CD4-positive, alpha-beta T cell treated with Interleukin-4 for 1 hour (primary cell): ENCODE measurements at places on chromosomes 5 and 9.

- no peak for DNase-seq
Observed at GRCh38 chr5:149687486-149688168, 42.5 kb upstream of the PPARGC1B start.

DNA sequence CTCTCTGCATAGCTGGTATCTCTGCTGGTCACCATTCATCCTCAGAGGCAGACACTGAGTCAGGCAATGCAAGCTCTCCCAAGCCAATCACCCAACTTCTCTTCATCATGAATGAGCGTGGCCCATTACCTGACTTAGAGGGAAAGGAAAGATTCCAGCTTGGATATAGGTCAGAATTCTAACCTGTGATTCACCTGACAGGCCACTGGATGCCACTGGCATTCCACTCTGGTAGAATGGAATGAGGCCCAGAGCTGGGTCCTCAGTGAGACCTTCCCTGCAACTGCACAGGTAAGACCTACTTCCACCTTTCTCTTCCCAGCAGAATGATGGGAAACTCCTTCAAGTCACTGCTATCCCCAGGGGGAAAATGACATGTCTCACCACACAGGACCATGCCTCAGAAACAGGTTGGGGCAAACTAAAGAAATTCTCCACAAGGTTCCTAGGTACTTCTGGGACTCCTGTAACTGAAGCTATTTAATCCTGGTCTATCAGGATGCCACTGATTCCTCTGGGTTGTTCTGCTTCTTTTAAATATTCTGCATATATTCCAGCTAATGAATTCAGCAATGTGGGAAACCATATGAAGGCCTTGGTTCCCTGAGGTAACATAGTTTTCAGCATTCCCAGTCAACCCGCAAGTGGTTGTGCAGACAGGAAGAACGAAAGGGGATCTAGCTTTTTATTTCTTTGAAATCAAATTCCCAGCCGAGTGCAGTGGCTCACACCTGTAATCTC lies 62.0 kb downstream of the SUSD1 start:
- peak; percentile 42 for DNase-seq

GRCh38 chr5:40017918-40018317 lies 593.1 kb upstream of the DAB2 start:
- no peak for DNase-seq

DNA sequence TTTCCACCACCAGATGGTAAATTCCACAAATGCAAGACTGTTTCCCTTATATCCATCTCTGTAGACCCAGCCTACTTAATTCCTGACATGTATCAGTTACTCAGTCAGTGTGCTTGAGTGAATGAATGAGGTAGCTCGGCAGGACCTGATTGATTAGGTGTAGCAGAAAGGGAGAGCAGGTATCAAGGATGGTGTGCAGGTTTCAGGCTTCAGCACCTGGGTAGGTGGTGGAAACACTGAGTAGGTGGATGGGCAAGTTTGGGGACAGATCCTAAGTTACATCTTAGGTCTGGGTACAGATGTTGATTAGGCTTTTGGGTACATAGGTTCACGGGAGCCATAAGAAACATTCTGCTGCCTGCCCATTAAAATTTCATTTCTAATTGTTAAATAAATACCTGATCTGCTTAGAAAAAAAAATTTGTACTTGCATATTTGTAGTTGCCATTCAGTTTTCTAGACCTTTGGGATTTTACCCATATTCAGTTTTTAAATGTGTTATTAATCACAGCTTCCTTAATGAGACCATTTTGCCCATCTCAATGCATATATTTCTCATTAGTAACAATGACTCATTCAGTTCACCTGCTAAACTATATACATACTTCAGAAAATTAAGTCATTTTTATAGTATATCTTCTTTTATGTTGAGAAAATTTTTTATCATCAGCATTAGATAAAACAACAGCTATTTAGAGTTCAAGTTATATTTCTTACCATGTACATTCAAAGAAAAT lies 111.8 kb downstream of the INIP start:
- DNase-seq = no peak

DNA sequence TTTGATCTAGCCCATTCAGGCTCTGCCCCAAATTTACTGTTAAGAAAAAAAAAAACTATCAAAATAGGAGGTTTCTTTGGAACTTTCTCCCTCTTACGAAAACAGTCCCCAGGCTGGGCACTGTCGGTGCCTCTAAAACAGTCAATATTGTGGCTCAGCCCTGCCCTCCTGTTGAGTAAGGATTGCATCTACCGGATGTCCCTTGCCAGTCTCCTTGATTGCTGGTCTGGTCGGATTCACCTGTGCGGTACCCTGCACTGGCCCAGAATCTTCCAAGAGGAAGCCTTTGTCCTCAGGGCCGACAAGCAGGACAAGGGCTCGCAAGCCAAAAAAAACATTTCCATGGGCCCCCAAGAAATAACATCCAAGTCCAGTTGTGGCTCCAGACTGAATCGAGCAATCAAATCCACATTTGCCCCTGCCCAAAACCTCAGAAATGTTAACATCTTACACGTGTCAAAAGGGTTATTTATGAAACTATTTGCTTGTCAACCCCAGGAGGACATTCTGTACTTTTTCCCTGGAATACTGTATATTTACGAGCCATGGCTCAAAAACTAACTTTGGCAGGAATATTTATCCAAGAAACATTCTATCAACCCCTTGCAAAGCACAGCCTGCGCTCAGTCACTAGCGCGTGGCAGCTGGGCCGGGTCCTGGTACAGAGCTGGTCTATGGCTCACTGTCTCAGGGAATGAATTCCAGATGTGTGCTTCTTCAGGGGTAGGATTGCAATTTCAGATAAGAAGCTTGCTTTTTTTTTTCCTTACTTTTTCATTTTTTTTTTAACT lies 129.2 kb upstream of the ADRA1B start:
- DNase-seq = no peak

DNA sequence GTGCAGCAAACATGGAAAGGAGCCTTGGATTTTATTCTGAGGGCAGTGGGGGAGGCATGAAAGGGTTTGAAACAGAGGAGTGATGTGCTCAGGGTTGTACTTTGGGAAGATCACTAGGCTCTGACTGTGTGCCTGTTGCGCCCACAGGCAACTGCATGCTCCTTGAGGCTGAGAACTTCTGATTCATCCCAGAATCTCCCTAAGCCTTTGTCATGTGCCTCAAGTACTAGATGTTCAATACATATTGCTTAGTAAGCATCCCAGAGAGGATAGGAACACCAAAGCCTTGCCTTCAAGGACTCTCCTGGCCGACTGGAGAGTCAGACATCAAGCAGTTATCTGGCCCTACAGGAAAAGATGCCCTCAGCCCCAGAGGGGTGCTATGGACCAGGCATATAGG lies 54.1 kb downstream of the ARHGEF37 start:
- DNase-seq = no peak

DNA sequence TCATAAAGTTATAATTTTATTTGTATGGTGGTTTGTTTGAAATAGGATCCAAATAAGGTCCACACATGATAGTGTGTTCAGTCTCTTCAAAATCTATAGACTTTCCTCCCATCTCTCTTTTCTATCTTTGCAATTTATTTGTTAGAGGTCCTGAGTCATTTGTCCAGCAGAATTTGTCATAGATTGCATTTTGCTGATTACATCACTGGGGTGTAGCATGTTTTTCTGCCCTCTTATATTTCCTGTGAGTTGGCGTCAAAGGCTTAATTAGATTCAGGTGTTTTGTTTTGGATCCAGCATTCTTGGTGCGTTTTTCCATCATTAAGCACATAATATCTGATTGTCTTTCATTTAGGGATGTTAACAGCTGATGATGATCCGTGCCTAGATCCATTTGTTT lies 15.0 kb downstream of the CYFIP2 start:
- no peak for DNase-seq

DNA sequence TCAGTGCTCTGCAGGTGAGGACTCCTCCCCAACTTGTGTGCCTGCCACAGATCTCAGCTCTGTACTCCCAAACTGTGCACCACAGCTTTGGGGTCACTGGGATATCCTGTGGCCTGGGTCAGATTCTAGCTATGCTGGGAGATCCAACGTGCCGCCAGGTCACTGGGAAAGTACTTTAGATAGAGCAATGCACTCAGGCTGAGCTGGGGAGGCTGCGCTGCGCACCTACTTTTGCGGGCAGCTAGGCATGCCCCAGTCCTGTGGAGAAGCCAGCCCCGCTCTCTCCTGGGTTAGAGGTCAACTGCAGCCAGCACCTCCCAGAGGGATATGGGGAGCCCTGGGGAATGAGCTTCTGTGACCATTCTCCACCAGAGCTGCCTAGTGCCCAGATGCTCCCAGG lies 552.1 kb upstream of the CDH9 start:
- no peak for DNase-seq

- no peak for DNase-seq
Observed at GRCh38 chr5:173505634-173506033, 110.8 kb downstream of the BOD1 start.

- peak; percentile 81 for DNase-seq
Observed at GRCh38 chr5:50751064-50751657, 84.7 kb downstream of the PARP8 start.

GRCh38 chr5:79173626-79174025 lies 62.0 kb downstream of the BHMT start:
- no peak for DNase-seq

- no peak for DNase-seq
Observed at GRCh38 chr5:41334758-41335157, 121.4 kb upstream of the C6 start.

DNA sequence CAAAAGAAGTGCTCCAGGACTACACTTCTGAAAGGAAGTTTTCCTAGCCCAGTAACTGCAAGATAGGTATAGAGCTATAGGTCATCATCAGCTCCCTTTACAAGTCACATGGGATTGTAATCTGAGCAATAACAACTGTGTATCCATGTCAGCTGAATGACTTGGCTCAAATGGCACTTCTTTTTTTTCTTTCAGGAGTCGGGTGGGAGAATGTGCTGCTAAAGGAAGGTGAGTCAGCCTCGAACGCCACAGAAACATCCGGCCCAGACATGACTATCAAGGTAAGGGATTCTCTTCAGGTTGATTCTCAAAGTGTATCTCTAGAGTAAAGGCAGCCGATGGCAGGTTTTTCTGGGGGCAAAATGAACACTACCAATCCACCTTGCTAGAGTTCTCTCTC lies 192.2 kb downstream of the C9orf152 start:
- no peak for DNase-seq

GRCh38 chr5:131563434-131564228 lies 71.4 kb downstream of the RAPGEF6 start:
- DNase-seq = no peak

DNA sequence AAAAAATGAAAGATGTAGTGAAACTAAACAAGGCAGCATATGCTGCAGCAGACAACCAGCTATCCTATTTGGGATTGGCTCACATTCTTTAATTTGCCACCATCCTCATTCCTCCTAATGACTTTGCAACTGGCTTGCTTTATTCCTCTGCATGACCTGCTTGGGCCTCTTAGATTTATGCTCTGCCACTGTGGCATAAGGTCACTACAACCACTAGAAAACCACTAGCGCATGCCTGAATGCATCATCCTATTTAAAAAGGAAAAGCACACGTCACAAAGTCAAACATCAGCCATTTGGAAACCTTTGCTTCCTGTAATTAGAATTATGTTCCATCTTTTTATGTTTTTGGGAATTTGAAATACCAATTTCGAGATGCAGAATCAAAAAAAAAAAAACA lies 40.8 kb upstream of the CCDC152 start:
- no peak for DNase-seq

GRCh38 chr9:2992427-2992826 lies 148.5 kb upstream of the PUM3 start:
- no peak for DNase-seq

GRCh38 chr9:36924757-36925432 lies 109.2 kb downstream of the PAX5 start:
- DNase-seq = no peak

DNA sequence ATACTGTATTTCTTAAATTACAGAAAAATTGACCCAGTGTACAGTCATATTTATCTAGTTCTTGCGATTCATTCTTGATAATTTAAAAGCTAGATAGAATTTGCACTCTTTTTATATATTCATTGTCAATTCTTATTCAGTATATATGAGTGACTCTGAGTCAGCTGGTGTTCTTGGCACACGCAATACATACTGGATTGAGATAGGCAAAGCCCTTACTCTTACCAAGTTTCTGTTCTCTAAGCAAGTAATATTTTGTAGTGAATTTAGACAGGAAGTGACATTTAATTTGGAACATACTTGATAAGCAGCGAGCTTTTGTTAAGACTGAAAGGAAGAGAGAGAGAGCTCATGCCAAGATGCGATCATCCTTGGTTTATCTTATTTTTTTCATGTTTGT lies 57.7 kb downstream of the GPBP1 start:
- no peak for DNase-seq

DNA sequence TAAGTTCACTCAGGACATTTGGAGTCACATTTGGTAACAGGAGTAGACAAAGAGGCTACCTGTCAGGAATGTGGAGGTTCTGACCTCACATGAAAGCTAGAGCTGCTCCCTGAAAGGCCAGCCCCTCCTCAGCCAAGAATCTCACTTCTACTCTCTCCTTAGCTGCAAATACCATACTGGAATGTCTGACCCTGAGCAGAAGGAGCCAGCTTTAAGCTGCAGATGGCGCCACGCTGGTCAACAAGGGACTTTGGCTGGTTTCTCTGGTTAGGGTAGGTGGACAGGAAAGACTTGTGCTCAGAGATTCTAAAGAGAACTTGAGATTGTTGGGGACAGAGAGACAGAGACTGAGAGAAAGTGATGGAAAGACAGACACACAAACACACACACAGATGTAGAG lies 21.9 kb downstream of the ASTN2 start:
- DNase-seq = no peak
